ENCODE measurements at places on chromosomes 11 and 22. TPM values are rescaled to one million over a fixed set of nuclear protein-coding genes. Genes with fewer than 3 reads are reported as not detected.

- no peak for DNase-seq
These were observed 205.1 kb upstream of the CADM1 start for GRCh38 chr11:115709297-115709696.

Gene FZD4
- 0.56 TPM for total RNA-seq

- DNase-seq: no peak
These were observed 143.6 kb downstream of the TEAD1 start for GRCh38 chr11:12817681-12818332.

DNA sequence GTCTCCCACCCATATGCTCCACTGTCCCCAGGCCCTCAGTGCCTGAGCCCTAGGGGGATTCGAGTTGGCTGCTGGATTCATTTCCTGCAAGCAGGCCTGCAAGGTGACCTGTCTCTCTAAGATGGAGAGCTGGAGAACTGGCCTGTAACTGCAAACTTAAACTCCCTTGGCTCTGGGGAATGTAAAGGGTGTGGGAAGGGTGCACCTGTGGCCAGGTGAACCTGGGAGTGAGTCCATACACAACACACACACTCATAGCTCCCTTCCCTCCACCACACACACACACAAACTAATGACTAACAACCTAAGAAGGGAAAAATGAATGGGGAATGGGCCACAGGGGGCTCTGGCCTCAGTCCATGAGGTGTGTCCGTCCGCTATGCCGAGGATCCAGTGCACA lies 14.5 kb downstream of the SMTNL1 start:
- DNase-seq: no peak

GRCh38 chr11:65356394-65356972 lies 1.9 kb downstream of the TIGD3 start:
- no peak for DNase-seq

Gene XBP1
- 205 TPM for total RNA-seq

- no peak for DNase-seq
These were observed 33.2 kb upstream of the LMO1 start for GRCh38 chr11:8296872-8297271.

- no peak for DNase-seq
These were observed 101.4 kb upstream of the C11orf87 start for GRCh38 chr11:109320595-109320994.

DNA sequence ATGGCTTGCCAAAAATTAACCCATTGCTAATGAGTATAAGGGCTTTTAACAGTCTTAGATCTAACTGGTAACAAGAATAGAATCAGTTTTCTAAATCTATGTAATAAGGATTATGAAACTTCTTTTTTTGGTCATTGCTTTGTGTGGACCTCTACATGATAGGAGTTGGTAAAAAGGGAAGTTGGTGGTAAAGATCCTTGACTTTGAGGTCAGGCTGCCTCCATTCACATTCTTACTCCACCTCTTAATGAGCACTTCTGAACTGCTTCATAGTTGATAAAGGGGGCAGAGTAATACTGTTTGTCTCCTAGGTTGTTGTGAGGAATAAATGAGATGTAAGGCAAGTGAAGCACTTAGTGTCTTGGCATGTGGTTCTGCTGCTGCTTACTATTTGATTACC lies 10.6 kb downstream of the EIF3M start:
- DNase-seq: no peak

DNA sequence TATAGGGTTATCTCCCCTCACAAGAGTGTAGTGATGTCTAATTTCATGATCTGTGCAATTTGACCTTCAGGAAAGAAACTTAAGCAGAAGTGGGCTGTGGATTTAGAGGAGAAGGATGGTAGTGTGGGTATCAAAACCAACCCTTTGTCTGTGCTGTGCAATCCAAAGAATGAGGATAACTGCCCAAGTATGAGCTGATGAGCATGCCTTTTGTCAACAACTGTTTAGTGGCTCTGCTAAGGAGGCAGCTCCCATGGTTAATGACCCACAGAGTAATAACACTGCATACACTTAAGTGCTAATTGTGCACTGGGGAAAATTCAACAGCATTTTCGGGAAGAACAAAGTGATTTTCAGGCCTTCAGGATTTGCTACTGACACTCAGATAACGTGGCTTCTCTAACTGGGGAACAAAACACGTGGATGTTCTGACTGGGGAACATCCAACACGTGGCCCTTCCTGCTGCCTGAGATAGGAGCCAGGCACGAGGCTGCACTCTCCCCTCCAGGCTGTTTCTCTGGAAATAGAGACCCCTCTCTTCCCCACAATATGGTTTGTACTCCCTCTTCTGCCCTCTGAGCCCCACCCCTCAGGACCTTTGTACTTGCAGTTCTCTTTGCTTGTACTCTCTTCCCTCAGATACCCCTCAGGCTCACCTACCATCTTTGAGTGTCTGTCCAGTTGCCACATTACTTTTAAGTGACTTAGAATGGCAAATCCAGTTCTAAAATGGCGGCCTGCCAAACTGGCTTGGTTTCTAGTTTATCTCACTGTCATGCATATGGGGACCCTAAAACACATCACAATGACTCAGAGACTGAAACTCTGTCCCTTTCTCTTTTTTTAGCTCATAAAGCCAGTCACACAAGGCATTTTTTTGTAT lies 234.9 kb upstream of the POU2AF2 start:
- no peak for DNase-seq

DNA sequence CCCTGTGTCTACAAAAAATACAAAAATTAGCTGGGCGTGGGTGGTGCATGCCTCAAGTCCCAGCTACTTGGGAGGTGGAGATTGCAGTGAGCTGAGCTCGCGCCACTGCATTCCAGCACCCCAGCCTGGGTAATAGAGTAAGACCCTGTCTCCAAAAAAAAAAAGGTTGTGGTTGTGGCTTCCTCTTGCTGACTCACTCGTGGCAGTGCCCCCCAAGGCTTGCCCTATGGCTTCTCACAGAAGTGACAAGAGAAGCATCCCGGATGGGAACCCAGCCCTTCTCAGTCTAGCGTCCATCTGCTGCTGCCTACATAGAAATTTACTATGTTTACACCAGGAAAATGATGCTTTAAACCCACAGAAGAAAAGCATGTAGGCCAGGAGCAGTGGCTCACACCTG lies 68.5 kb upstream of the PITPNB start:
- DNase-seq: no peak

GRCh38 chr11:130675371-130675821 lies 227.0 kb downstream of the ADAMTS15 start:
- no peak for DNase-seq

Gene TENM4
- 0.21 TPM for total RNA-seq

Gene DGAT2
- total RNA-seq: 3.4 TPM

Data from activated T-cell treated with anti-CD3 and anti-CD28 coated beads, Interleukin-2, amount 50 U/mL, for 72 hours (primary cell).